ENCODE measurements at places on chromosomes 6 and 20.
A peak's percentile ranks its signal among the peaks of the same experiment; 100 is the strongest.

DNA sequence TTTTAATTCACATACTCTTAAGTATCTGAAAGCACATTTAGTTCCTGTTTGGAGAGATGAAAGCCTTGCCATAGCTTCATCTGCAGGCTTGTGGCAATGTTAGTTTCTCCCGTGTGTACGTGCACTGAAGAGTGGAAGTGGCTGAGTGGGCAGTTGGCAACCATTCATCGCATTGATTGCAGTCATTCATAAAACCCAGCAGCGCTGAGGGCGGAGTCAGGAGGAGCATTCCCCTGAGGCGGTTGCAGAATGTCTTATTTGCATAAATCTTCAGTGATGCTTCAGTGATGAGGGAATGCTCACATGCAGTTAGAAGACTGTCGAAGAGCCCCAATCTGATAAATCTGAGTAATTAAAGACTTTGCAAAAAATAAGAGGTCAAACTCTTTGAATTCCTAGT, 79.1 kb downstream of the RIMS1 start:
- no peak for DNase-seq

- no peak for DNase-seq
Measured at GRCh38 chr20:31684153-31685015, 38.3 kb downstream of the BCL2L1 start.

- DNase-seq, result no peak
Measured at GRCh38 chr20:34318609-34319443, 15.7 kb upstream of the AHCY start.

- DNase-seq, result no peak
Measured at GRCh38 chr6:70371454-70372105, 41.7 kb upstream of the FAM135A start.

DNA sequence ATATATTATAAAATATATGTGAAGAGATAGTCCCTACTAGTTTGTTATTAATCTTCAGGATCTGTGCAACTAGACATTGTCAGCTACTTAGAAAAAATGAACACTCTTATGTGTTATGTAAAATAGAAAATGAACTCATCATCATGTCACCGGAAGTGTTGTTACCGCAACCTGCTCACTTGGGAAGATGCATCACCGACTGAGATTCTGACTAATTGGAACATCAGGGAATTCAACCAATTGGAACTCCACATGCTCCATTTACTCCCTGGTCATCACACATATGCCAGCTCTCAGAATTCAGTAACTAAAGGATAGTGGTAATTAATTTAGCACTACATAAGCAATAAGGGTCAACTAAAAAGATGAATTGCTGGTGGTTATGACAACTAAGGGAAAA, 16.7 kb upstream of the B3GAT2 start:
- no peak for DNase-seq

DNA sequence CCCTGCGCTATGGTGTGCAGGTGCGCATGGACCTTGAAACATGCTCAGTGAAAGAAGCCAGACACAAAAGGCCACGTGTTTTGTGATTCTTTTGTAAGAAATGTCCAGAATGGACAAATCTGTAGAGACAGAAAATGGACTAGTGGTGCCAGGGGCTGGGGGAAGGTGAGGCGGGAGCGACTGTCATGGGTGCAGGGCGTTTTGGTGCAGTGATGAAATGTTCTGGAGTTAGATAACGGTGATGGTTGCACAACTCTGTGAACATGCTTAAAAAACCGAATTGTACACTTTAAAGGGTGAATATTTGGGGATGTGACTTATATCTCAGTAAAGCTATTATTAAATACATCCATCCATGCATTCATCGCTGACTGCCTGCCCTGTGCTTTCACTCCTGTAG, 31.7 kb upstream of the NTSR1 start:
- no peak for DNase-seq

GRCh38 chr6:31971993-31972708, at the start of gene DXO:
TSS of gene DXO (minus strand) at chr6:31972138. CDS start at chr6:31971675, 463 bp downstream.
- DNase-seq, result peak; percentile 98

DNA sequence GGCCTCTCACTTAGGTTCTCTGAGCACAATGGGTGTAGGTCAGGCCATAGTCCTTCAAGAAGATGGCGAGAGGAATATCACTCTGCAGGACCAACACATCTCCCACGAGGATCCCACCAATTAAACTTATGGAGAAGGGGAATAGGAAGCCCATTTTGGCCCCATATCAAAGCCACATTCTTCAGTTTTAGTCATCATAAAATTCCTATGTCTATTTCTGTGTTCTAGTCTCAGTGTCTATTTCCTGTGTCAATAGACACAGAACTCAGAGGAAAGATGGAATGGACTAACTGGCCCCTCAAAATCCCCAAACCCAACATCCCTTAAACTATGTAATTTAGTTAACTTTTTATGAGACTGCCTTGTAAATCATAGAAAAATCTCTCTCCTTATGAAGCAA, 216.8 kb downstream of the HACE1 start:
- no peak for DNase-seq

DNA sequence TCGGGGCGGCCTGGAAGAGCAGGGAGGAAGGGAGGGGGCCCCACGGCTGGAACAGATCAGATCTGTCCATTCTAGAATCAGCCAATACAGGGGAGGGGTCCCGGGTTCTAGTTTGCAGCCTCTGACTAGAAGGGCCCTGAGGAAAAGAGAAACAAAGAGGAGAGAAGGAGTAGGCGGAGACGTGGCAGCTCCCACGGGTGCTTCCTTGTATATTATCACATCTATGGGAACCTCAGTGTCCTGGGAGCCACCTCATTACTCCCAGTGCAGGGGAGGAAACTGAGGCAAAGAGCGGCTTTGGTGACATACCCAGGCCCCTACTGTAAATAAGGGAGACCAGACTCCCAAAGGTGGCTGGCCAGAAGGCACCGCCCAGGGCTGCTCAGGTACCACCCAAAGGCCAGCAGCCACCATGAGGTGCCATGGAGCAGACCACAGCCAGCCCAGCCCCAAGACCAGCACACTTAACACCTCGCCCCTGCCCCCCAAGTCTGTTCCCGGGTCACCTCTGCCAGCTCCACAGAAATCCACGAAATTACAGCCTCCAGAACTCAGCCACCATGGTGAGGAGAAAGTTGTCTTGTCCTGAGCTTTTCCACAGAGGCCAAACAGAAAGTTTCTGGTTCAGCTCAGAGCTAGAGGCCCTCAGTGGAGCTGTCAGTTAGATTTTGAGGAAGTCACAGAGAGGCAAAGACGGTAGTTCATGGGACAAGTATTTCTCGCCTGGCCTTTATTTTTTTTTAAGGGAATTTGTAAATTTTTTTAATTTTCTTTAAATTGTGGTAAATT, 2.1 kb downstream of the ZC3H12D start:
- peak; percentile 63 for DNase-seq

GRCh38 chr6:124780623-124781022, 181.6 kb upstream of the RNF217 start:
- DNase-seq, result no peak

Measured in activated T-cell treated with anti-CD3 and anti-CD28 coated beads, Interleukin-2, amount 50 U/mL, for 24 hours (primary cell).